MCF 10A (cell line): ENCODE measurements at places on chromosomes 2 and 18. TPM values are rescaled to one million over a fixed set of nuclear protein-coding genes. Genes with fewer than 3 reads are reported as not detected.
A peak's percentile ranks its signal among the peaks of the same experiment; 100 is the strongest.

DNA sequence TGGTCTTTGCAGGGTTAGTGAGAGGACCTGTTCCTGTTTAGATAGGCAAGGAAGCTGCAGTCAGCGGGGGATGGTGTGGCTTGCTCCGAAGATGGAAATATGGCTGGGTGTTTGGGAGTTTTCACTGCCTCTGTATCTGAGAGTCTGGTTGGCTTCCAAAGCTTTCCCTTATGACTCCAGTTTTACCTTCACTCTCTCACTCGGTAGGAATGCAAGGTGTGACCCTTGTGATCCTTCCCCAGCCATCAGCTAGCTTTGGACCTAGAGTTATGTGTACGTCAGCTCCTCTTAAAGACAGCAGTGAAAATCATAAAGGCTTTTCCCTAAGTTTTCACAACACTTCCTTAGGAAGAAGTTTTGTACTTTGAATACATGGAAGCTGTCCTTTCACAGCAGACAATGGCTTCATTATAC is 35.5 kb upstream of the TMEM87B start:
- no peak for DNase-seq

The ELOA2 gene
- total RNA-seq = not detected in 2 replicates

DNA sequence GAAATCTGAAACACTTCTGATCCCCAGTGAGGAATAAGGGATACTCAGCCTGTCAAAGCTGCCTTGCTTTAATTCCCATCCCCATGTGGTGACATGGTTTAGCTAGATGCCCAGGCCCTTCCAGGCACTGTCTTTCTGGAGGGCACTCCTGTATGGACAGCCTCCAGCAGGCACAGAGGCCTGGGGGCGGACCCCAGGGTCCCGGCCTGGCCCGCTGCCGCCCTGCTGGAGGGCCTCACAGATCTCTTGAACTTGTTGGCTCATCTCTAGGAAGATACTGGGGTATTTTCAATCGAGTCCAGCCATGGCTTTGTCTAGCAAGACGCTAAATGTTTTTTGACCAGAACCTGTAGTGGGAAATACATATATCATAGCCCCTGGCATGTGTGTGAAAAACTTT is 21.0 kb upstream of the CNNM3 start:
- DNase-seq = no peak

DNA sequence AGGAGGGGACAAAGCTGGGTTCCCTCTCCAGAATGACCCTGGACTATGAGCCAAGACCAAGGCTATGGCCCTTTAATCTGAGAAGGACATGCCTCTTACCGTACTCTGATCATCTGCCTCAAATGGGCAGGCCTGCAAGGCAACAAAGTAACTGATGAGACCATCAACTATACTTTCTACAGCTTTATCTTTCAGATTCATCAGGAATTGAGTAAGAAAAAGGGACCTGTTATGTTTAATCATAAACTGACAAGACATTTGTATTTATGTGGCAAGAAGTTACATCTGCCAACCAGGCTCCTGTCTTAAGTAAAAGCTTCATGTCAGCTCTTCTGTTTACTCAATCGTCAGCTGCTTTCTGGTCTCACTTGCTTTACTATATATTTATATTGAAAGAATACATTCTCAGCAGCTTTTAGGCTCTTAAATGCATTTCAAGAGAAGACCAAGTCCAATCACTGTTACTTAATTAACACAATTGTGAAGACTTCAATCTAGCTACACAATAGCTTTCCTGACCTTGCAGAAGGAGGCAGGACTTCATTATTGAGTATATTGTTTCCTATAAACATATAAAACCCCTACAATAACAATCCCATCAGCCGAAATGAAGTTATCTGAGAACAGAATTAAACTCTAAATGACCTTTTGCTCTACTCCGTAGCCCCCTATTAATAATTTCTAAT is 163.8 kb downstream of the ETAA1 start:
- no peak for DNase-seq

- DNase-seq = no peak
Observed at GRCh38 chr2:172944794-172945509, 130.7 kb upstream of the MAP3K20 start.

DNA sequence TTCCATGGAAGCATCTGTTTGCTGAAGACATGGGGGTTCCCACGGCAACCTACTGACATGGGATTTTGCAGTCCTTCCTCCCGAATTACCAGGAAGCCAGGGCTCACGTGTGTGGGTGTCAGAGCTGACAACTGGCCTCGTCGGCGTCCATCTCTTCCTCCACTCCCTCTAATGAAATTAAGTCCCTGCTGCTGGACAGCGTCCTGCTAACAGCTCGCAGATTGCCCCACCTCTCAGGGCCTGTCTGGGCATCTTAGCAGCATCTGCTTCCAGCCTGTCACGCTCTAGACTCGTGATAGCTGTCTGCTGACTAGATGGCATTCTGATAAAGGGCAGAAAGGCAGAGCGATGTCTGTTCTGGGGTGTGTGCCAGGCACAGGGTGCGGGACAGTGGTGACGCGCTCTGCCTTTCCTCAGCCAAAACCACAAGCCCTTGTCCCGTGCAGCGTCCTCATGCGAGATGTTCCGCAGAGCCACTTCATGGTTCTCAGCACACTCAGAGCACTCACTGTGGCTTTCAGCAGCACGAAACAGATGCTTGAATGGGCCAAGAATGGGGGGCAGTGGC is 161.1 kb downstream of the ARL4C start:
- DNase-seq = peak; percentile 54

GRCh38 chr2:105738658-105739241 is 6.0 kb upstream of the NCK2 start:
- DNase-seq = no peak

- no peak for DNase-seq
Observed at GRCh38 chr18:25686960-25687500, 335.1 kb upstream of the ZNF521 start.

The TYMS gene
- total RNA-seq = 22.4 and 57.0 TPM in 2 replicates

- DNase-seq = no peak
Observed at GRCh38 chr18:55641486-55641885, 53.5 kb upstream of the TCF4 start.
